ENCODE measurements at places on chromosomes 13 and 19.

DNA sequence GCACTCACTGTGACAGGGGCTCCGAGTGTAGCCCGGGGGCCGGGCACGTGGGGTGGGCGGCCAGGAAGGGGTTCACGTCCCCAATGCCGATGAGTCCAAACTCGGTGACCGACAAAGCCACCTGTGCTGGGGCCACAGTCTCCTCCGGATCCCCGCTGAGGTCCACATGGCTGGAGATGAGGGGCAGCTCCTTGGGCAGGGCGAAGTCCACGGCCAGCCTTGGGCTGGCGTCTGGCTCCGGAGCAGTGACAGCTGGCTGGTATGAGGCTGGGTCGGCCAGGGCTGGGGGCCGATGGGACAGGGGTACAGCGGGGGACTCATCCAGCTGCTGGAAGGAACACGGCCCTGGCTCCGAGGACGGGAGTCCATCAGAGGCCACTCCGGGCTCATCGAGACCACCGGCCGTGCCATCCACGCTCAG, 15.9 kb upstream of the PLPP2 start:
- no peak for DNase-seq

DNA sequence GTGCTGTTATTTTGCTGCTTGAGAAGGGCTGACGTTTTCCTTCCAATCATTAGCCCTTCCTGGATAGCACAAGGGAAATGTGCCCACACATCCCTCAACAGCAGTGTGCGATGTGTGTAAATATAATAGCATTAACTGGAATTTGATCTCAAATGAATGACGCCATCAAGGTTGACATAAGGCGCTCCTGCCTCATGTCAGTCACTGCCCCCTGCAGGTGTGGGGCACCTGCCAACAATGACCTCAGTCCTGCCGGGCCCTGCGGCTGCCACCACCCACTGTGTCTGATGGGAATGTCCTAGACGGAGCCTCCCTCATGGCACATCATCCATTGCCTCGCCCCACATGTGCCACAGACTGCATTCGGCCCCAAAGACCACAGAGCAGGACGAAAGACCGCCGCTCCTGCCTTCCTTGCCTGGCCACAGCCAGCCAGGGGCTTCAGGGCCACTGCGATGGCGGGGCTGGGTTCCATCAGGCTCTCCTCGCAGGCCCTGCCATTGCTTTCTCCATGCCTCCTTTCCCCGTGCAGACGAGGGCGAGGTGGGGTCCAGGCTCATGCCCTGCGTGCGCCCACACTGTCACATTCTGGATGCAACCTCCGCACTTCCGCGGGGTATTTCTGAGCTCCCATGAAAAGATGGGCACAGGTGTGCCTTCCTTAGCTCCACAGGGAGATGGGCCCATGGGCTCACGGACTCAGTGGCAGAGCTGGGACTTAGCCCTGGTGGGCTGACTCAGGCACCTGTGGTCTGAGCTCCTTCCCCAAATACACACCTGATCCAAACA, 146.7 kb downstream of the SOX1 start:
- no peak for DNase-seq

DNA sequence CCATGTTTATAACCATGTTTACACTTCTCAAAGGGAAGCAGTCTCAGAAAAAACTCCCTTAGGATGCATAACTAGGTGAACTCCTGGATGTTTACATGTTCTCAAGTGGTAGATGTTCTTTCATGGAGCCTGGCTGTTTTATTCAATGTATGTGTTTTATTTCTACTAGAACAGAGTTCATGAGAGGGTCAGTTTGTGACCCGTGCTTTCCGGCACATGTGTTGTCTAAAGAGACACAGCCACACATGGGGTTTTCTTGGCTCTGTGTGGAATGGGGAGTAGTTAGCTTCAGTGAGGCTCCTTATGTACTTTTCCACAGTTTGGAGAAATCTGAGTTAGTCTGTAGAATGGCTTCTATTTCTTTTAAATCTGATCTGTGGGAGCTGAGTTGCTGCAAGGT, 60.9 kb downstream of the ATP8A2 start:
- DNase-seq, result no peak

DNA sequence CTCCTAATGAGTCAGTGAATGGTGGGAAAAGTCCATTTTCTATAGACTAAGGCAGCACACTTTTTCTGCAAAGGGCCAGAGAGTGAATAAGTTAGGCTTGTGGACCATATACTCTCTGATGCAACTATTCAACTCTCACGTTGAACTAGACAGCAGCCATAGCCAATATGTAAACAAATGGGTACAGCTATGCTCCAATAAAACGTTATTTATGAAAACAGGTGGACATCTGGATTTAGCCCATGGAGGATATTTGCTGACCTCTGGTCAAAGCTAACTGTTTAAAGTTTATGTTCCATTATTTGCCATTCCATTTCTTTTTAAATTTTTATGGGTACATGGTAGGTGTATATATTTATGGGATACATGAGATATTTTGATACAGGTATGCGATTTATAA, 4.7 kb upstream of the CCDC169 start:
- no peak for DNase-seq
